ENCODE measurements at places on chromosomes 7 and 10. TPM values are rescaled to one million over a fixed set of nuclear protein-coding genes. Genes with fewer than 3 reads are reported as not detected.

Gene PLCE1
- 1.8 TPM for total RNA-seq

- no peak for DNase-seq
These were observed 11.7 kb upstream of the CCDC172 start for GRCh38 chr10:116312548-116312947.

GRCh38 chr7:95481271-95482165 lies 4.2 kb upstream of the ASB4 start:
- DNase-seq = no peak

DNA sequence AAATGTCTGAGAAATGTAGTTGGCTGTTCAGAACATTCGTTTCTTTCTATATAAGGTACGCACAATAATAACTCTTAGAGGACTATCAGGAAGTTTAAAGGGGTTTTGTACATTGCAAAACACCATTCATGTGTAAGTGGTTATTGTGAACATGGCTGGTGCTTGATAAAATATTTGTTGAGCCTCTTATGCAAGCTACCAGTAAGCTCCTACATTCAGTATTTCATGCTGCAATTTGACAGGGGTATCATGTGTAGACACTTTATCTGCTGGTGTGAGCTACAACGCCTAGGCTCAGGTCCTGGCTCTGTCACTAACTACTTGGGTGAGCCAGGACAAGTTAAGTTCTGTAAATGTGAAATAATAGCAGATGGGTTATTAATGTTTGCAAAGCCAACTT lies 75.5 kb downstream of the MAP3K8 start:
- no peak for DNase-seq

Gene APBB1IP
- 1.9 TPM for total RNA-seq

- no peak for DNase-seq
These were observed 161.7 kb downstream of the USP6NL start for GRCh38 chr10:11449761-11450160.

- DNase-seq = no peak
These were observed 84.9 kb upstream of the RHOBTB1 start for GRCh38 chr10:61028861-61029361.

DNA sequence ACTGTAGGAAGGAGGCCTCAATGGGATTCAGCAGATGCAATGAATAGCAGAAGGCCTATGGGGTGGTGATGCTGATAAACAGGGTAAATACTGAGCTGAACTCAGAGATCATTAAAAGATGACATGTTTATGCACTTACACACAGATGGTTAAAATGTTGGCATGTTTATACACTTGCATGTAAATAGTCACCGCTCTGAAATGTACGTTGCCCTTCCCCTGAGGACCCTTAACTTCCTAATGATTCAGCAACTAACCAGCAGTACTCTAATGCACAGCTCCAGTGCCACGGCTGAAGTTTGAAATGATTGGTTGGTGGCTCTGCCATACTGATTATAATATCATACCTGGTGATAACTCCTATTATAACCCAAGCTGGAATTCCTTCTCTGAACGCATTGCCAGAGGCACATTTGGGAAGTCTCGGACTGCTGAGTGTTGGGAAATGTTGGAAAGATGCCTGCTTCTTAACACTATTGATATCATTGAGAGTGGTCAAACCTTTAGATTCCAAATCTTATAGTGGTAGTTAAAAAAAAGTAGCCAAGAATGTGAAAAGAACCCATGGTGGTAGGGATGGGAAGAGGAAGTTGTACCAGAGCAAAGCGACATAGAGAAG lies 3.7 kb upstream of the CAV1 start:
- no peak for DNase-seq

Data from Calu3 (cell line).